ENCODE measurements at places on chromosomes 6 and 20. TPM values are rescaled to one million over a fixed set of nuclear protein-coding genes. Genes with fewer than 3 reads are reported as not detected.

GRCh38 chr6:112439010-112439409, 91.9 kb downstream of the RFPL4B start:
- DNase-seq = no peak

DNA sequence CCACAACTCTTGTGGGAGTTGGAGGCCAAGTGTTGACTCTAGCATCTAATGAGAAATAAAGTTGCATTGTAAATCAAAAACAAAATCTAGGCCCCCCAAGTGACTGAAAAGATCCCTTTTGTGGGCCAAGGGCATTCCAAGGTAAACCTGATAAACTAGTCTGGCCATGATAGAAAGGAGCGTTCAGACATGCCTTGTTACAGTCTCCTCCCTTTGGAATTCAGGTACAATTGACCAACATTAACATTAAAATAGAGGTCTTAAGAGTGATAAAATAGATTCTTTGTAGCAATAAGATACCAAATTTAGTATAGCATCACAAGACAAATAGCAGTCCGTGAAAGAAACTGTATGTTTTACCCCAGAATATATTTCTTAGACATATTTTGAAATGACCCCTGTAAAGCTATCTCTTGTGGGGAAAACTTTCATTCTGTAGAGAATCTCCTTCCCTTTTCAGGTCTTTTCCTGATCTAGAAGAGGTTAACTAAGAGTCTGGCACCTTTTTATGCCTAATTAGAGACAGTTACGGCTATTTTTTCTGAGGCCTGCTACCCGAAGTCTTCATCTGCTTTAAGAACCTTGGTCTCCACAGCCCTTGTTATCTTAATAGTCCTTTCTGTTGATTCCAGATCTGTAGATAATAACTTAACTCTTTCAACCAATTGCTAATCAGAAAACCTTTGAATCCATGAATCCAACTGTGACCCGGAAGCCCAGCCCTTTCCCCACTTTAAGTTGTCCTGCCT, 495.4 kb upstream of the MMS22L start:
- no peak for DNase-seq

GRCh38 chr6:52566853-52567279, 10.0 kb downstream of the TRAM2 start:
- no peak for DNase-seq

DNA sequence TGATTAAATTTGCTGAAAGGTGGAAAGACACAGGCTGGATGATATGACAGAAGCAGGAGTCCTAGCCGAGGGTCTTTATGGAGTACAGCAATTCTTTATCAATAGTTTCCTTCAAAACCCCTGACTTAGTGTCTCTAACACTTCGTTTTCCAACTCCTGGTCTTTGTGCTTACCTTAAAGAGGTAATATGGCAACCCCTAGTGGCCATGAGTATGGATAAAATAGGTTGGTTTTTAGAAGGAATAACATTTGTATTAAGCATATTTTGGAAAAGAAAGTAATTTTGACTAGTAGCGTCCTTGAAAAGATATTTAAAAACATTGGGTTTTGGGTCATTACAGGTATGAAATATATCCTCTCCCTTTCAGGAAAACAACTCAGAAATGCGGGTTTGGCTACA, 51.9 kb downstream of the VGLL2 start:
- DNase-seq = no peak

DNA sequence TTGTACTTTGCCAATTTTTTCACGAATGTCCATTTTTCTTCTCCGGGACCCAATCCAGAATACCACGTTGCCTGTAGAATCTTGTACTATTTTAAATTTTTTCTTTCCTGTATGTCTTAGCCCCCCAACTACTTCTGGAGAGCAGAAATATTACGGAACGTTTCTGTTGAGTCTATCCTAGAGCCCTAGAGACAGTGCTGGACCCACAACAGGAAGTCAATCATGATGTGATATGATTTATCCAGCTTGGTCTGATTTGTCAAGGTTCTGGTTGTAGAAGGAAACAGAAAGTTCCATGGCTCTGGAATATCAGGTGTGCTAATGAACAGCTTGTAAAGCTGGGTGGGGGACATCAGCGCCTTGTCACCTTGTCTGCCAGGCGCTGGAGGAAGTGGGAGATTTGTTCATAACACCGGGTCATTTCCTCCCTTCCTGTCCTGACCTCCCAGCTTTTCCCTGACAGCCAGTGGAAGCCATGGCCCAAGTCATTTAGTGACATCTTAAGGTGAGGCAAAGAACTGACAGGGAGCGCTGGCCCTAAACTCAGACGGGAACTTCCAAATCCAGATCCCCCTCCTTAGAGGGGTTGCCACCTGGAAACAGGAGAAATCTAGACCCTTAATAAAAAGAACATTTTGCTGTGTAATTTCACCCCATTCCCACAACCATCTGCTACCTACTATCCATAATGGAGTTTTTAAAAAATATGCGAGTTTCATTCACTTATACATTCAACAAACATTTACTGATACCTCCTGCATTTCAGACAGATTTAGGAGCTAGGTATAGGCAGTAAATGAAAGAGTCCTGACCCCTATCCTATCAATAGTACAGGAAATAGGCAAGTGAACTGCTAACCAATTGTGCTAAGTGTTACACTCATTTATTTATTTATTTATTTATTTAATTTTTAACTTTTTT, 130.5 kb downstream of the ZFP64 start:
- DNase-seq = no peak

- DNase-seq = no peak
Measured at GRCh38 chr6:21202521-21202920, 391.0 kb upstream of the SOX4 start.

Gene GPR6
- polyA plus RNA-seq = not detected

GRCh38 chr6:51960419-51960818, 127.0 kb downstream of the PKHD1 start:
- no peak for DNase-seq

Gene SUMO4
- polyA plus RNA-seq = 0.53 TPM
